ENCODE measurements at places on chromosomes 3 and 15.
A peak's percentile ranks its signal among the peaks of the same experiment; 100 is the strongest.

- DNase-seq, result no peak
Measured at GRCh38 chr15:69275933-69276560, 22.7 kb upstream of the PAQR5 start.

DNA sequence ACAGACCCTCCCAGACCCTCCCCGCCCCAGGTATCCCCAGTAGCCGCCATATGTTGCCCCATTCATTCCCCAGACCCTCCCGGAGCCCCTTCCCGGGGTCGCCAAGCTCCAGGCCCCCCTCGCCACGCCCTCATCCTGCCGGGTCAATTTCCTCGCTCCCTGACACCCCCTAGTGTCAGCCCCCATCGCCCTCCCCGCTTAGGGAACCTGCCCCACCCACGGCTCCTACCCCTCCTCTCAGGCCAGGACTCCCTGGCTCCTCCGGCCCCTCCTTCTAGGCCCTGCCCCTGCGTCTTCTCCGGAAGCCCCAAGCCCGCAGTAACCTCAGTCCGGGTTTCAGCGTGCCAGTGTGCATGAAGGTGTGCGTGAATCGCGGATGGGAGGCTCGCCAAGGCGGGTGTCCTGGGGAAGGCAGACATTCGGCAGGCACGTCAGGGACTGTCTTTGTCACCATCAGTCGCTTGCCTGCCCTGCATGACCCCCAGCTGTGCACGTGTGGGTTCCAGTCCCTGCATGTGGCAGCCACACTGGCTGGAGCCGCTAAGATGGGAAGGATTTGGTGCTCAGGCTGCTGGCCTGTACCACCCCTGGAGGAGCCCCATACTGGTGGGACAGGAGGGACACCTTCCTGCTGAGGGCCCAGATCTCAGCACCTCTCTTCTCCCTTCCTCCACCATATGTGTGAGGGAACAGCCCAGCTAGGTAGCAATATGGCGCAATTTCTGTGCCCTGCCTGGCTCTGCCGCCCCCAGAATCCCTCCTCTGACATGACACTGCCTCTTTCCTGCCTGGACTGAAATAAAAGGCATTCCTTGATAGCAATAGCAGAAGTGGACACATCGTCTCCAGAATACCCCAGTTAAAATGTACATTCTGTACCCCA is 693 bp downstream of the DISP2 start:
- DNase-seq, result peak; percentile 38

DNA sequence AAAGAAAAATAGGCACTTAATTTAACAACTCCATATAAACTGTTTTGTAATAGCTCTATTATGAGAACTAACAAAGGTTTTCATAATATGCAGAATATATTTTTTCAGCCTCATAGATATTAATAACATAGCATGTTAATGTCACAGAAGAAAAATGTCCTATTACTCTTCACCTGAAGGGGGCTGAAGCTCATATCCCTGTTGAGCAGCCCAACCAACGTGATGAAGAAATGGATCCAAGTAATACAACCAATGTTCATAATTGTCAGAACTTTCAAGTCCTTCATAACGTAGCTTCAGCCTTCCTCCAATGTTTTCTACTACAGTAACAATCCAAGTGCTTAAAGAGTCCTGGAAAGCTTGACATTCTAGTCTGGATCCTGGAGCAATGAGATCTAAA is 34.5 kb upstream of the STIMATE start:
- no peak for DNase-seq

DNA sequence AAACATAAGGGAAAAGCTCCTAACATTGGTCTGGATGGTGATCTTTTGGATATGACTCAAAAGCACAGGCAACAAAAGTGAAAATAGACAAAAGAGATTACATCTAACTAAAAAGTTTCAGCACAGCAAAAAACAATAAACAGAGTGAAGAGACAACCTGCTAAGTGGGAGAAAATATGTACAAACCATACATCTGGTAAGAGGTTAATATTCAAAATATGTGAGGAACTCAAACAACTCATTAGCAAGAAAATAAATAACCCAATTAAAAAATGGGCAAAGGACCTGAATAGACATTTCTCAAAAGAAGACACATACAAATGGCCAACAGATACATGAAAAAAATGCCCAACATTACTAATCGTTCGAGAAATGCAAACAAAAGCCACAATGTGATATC is 19.0 kb upstream of the NR1I2 start:
- no peak for DNase-seq

Measured in naive thymus-derived CD8-positive, alpha-beta T cell (primary cell).